Immature natural killer cell (primary cell): ENCODE measurements at places on chromosomes 16 and 17.

DNA sequence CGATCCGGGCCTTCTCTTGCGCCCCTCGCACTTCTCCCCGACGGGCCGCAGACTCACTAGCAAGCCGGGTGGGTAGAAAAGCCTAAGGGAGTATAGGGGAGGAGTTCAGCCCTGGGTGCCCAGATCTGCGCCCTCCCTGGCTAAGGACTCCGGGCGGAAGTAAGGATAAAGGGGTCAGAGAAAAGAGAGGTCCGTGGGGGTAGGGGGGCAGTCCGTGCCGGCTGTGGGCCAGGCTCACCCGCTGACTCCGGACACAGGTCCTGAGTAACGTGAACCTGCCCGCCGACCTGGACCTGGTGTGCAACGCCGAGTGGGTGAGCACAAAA lies 1.8 kb downstream of the NAGS start:
- no peak for DNase-seq

GRCh38 chr16:54546521-54546920 lies 259.9 kb upstream of the IRX3 start:
- DNase-seq: no peak

DNA sequence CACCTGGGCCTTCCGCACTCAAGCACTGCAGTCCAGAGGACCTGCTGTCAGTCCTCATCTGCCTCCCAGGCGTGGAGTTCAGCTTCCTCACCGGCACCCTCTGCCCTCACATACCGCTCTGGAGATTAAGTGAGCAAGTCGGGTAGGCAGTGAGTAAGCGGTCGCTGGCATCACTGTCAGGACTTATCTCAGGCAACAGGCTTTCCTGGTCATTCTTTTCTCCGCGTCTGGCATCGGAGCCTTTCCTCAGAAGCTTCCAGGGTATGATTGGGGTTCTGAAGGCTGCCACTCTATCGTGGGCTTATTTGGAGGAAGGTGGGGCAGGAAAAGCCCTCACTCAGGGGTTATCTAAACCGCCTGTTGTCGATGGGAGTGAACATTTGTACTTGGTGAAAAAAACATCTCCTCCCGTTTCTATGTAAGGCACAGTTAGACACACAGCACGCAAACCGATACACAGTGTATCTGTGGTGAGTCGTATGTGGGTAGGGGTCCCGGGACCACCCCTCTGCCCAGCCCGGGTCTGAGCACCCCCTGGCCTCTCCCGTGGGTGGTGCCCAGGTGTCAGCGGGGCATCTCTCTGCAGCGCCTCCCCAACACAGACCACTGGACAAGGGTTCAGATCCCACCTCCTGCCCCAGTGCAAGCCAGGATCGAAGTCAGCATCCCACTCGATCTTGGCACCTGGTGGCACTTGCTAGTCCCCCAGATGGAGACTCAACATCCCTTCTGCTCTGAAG lies 92.5 kb upstream of the PLCG2 start:
- DNase-seq: no peak

- no peak for DNase-seq
These were observed 474.8 kb downstream of the SHISA9 start for GRCh38 chr16:13376174-13376573.

DNA sequence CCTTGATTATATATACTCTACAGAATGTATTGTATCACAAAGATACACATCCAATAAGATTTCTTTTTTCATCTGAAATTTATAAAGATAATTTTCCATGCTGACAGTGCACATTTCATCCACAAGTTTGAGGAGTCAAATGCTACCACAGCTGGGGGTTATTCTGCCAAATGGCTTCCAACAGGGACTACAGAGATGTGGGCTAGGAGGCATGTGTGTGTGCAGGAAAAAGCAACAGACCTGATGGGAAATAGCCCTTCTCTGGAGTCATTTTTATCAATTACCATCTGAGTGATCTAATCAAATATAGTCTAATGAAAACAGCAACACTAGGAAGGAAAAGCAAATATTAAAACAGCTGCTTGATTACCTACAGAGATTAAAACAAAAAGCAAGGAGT lies 290.5 kb downstream of the CEP112 start:
- DNase-seq: no peak

DNA sequence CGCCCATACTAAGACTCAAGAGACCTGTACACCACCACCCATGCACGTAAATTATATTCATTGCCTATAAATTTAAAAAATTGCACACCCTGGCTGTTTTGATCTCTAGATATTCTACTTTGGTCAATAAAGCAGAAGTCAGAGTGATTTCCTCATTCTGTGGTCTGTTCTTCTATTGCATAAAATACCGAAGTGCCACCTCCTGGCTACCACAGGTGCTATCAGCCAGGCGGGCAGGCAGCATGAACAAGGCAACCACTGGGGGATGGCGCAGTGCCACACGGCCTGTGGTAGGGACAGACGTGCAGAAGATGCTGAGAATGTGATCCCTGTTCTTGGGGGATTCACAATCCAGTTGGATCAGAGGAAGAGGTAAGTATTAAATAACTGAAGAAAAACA lies 122.3 kb downstream of the CDK5R1 start:
- peak; percentile 74 for DNase-seq

DNA sequence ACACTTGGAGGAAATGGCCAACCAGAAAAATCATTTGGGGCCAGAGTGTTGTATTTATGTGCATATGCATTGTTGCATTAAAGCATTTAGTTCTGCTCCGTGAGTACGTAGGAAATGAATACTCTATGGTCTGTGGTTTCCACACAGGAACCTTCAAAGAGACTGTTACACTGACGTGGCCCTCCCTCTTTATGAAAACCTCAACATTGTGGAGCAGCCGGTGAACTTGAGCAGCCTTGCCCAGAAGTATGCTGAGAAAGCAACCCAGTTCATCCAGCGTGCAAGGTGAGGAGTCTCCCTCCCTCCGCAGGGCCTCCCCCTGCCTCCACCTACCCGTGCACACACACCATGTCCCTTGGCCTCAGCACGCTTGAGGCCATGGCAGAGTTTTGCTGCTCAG lies 65.2 kb downstream of the ARSG start:
- DNase-seq: peak; percentile 88

DNA sequence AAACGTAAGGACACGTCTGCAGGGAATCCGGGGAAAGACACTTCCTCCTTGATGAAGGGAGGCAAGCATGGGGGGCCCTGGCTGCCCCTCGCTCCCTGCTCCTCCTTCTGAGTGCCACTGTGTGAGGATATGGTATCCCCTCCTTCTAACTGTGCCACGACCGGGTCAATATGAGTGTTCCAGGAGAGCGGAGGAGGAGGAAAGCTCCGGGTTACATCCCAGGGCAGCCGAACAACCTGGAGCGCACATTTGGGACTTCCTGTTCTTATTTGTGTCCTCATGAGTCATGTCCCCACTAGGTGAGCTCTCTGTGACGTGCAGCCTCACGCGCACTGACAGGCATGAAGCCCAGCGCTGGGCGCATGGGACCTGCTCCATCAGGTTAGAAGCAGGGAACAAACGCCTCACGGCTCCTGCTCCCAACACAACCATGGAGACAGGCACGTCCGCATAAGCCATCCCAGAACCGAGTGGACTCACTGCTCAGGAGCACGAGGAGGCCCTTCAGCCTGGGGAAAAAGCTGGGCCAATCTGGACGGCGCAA lies 92.9 kb upstream of the DNAH17 start:
- no peak for DNase-seq

DNA sequence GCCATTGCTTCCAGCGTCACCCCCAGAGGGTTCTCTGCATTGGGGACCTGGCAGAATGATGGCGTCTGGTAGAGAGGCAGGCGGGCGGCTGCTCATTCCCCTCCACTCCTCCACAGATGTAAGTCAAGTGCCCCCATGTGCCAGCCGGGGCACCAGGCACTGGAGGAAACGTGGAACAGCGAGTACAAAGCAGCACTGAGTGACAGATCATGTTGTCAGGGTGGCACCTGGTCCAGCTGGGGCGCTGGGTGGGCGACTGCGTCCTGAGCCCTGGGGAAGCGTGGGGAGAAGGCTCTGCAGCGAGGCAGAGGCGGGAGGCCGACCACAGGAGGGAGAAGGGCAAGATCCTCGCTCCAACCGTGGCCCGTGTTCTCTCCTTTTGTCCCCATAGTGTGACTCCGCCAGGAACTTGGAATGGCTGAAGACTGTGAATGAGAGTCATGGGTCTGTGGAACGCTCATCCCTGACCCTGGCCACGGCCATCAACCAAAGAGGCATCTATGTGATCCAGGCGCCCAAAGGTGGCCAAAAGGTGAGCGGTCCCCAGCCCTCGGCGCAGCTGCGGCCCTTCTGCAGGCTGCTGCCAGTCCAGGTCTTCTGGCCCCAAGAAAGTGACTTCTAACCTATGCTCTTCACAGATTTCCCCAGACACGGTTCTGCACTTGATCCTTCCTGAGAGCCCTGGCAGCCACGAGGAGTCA lies 76.7 kb downstream of the RNF213 start:
- DNase-seq: no peak

DNA sequence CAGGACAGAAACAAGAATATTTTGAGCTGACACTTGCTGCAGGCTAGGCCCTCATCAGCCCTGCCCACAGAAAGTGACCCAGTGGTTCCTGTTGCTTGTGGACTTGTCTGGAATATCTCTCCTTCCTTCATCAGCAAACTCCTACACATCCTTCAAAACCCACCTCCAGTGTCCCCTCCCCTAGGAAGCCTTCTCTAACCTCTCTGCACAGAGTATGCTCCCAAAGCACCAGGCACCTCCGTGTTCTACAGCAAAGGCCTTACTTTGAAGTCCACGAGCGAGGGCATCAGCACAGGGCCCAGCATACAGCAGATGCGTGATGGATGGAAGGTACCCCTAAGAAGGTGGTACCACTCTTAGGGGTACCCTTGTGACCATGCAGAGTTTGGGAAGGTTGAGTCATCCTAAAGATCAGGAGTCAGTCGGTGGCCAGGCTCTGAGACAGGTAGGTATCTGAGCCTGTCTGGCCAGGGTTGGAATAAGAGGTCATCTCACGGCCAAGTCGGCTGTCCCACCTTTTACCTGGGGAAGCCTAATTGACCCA lies 2.0 kb downstream of the CCDC102A start:
- no peak for DNase-seq

- DNase-seq: no peak
These were observed 22.4 kb downstream of the SLC35G3 start for GRCh38 chr17:35171834-35172233.

DNA sequence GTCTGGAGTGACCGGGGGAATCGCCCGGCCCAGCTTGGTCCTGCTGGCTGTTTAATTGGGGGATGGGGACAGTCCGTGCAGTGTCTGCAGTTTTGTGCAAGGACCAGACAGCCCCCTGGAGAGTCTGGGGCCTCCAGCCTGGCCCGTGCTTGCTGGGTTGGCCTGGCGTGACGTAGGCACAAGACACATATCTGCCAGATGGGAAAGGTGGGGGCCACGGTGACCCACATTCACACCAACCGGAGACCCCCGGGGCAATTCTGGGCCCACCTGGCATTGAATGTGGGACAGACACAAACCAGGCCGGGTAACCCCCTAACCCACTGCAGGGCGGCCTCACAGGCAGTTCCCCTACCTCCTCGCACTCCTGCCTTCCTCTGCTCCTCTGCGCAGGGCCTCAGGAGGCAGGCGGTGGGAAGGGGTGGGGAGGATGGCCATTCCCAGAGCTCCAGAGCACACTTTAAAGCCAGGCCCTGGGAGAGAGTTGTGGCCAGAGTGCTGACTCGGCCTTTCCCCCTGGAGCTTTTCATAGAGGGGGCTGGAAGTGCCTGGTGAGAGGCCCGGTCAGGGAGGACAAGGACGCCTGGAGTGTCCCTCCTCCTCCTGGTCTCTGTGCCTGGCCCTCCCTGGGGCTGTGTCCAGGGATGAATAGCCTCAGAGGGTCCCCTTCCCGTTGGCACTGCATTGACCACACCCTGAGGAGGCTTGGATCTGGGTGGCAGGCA lies 1.5 kb downstream of the MRC2 start:
- DNase-seq: no peak

- no peak for DNase-seq
These were observed 202.5 kb upstream of the TNRC6C start for GRCh38 chr17:77756028-77756427.

DNA sequence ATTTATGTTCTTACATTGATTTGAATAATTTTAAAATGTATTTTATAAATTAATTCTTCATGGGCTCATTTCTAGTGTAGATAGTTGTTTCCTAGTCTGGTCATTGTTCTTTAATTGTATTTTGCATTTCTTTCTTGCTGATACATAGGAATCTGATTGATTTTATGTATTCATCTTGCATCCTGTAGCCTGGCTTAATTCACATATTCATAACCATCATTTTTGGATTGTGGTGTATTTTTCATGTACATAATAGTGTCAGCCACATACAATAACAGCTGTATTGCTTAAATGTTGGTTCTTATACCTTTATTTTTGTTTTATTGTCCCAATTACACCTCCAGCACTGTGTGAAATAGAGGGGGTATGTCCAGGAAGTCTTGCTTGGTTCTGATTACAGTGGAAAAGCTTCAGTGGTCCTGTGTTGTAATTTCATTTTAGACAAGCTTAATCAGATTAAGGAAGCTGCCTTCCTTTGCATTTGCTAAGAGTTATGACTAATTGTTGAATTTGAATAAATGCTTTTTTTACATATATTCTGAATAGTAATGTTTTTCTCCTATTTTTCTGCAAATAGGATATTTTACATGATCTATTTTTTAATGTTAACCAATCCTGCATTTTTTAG lies 103.7 kb downstream of the USP22 start:
- no peak for DNase-seq

GRCh38 chr17:65627108-65627507 lies 65.7 kb upstream of the AXIN2 start:
- no peak for DNase-seq

DNA sequence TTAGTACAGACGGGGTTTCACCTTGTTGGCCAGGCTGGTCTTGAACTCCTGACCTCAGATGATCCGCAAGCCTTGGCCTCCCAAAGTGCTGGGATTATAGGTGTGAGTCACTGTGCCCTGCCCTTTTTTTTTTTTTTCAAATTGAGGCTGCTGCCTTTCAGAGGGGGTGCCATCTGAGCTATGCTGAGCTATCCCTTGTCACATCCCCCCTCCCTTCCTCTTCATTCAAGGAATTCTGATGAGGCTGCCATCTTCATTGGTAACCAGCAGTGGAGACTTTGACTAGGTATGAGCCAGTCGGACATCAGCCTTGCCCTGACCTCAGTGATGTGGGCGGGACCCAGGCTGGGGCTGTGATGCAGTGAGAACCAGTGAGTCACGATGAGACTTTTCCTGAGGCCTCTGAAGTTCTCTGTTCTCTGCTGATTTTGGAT lies 24.4 kb upstream of the GPT2 start:
- DNase-seq: no peak

DNA sequence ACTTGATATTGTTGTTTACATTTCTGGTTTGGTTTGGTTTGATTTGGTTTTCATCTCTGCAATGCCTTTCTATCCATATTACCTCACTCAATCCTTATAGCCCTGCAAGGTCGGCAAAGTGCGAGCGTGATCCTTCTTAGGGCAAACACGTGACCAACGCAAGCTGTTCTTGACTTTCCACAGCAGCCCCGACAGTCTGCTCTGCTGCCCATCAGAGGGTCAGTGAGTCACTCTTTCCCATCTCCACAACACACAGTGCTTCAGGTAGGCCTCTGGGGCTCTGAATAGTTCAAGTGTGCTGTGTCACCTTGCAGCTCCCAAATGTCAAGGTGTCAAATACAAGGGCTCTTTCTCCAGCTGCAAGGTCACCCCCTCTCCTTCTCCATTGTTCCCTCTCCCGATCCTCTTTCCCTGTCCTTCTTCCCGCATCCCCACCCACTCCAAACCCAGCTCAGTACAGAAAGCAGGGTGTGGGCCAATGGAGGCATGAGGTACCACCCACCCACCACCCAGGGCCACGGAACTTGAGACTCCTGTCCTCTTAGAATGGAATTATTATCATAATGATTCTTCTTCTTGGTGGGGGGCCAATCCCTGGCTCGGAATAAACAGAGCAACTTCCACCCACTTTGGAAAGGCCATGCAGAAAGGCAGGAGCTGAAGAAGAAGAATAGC lies 139.7 kb downstream of the SLC39A11 start:
- DNase-seq: no peak

GRCh38 chr16:2026461-2027023 lies at the start of gene NHERF2:
Gene NHERF2 (plus strand): TSS chr16:2026902. CDS start chr16:2027006, 104 bp downstream.
- DNase-seq: no peak
